ENCODE measurements at places on chromosomes 2 and 18.

- no peak for DNase-seq
Observed at GRCh38 chr18:3184275-3184963, 35.3 kb downstream of the MYOM1 start.

GRCh38 chr2:106095478-106096298 is 98.4 kb downstream of the UXS1 start:
- DNase-seq = no peak

- no peak for DNase-seq
Observed at GRCh38 chr2:16832910-16833309, 167.3 kb upstream of the CYRIA start.

DNA sequence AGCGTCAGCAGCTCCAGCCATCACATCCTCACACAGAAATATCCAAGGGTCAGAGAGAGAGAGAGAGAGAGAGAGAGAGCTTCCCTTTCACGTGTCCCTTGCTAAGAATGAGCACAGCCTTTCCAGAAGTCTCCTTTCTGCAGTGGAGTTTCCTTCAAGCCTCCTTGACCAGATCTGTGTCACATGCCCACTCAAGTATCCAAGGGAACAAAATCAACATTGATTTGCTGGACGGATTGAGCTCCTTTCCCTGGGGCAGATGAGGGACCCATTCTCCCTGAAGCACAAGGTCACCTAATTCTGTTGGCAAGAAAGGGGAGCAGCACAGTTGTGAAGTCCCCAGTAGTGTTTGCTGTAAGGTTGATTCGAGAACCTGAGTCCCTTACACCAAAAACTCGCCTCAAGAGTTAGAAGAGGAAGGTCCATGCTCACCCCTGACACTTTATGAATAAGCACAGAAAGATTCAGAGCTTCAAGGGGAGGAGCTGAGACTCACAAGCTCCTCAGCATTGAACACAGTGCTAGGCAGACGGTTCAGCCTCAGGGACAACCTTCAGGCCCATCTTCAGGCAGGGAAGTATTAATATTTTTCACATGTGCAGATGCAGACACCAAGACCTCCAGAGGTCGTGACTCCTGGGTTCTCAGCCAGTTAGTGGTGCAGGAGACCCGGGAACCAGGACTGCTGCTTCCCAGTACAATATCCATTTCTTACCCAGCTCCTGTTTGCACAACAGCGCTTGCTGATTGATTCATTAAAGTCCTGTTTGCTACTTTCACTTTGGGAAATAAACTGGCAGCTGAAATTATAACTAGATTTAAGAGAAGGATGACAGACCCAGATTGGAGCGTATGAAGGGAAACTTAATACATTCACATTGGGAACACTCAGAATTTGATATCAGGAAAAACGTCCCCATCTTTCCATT is 38.2 kb upstream of the MARCO start:
- no peak for DNase-seq

DNA sequence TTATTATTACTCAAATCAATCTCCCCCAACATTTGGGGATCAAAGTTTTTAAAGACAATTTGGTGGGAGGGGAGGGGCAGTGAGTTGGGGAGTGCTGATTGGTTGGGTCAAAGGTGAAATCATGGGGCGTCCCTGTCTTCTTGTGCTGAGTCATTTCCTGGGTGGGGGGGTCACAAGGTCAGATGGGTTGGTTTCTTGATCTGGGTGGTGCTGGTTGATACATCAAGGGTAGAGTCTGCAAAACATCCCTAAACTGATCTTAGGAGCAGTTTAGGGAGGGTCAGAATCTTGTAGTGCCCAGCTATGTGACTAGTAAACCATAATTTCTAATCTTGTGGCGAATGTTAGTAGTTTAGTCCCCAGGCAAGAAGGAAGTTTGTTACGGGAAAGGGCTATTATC is 67.4 kb downstream of the MOGAT1 start:
- DNase-seq = no peak

DNA sequence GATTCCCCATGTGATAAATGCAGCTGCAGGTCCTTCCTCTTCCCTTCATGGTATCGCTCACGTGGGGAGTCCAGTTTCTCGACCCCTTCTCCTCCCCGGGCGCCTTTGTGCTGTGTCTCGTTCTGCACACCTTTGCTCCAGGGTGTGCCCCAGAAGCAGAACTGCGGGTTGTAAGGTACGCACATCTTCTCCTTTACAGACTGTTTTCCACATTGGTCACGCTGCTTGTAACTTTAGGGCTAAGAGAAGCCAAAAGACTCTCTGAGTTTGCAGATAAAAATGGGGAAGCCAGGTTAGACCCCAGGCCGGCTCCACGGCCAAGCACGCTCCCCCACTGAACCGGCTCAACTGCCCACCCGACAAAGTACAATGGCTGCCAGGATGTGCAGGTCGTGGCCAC is 45.9 kb upstream of the TFCP2L1 start:
- DNase-seq = no peak

DNA sequence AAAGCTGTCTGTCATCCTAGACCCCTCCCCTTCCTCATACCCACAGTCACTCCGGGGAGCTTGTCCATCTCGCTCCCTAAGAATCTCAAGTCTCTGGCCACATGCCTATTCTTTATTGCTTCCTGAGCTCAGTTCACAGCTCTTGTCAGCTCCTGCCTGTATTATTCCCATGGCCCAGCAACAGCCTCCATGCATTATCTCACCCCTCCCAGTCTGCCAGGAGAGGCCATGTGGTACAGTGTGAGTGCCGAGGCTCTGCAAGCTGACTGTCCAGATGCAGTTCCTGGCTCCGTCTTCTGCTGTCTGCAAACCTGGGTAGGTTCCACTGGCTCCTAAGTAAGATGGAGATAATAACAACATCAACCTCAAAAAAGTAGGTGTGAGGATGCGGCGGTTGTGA is 79.7 kb downstream of the MRPS9 start:
- no peak for DNase-seq

GRCh38 chr2:98242003-98242402 is 104.3 kb upstream of the CNGA3 start:
- DNase-seq = no peak

DNA sequence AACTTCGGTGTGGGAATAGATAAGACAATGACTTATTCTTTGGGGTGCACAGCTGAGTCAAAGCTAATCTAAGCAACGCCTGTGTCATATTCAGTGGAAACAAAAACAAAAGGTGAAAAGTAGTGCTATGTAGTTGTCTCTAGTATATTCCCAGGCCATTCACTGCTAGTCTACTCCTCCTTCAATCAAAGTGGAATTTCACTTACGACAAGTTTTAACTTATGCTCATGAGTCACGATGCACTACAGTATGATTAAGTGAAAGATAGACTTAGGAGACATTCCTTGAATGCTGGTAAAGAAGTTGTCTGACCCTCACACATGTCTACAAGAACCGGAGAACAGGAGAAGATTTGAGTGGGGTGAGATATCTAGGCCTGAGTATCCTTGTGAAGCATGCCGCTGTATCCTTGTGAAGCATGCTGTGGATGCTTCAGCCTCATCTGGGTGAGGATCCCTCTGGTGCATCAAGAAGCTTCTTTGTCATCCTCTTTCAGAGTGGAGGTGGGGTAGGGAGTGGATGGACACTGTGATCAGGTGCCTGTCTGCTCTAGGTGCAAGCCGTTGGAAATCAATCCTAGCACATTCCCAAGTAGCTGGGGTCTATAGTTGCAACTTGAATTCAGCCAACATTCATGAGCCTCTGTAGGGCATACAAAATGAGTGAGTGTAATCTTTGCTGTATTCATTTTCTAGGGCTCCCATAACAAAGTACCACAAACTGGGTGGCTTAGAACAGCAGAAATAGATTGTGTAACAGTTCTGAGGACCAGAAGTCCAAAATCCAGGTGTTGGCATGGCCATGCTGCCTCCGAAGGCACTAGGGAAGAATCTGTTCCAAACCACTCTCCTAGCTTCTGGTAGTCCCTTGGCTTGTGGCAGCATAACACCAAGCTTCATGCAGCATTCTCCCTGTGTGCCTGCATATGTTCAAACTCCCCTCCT is 173.5 kb upstream of the FN1 start:
- DNase-seq = no peak

DNA sequence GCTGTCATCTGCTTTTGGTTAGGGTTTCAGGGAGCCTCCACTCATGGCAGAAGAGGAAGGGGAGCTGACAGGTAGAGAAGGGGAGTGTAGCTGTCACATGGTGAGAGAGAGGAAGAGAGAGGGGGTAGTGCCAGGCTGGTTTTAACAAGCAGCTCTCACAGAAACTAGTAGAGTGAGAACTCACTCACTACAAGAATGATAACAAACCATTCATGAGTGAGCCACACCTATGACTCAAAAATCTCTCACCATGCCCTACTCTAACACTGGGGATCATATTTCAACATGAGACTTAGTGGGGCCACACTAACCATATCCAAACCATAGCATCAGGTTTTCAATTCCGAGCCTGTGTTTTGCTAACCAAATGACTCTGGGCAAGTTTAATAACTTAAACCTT is 274.9 kb upstream of the VWC2L start:
- no peak for DNase-seq

DNA sequence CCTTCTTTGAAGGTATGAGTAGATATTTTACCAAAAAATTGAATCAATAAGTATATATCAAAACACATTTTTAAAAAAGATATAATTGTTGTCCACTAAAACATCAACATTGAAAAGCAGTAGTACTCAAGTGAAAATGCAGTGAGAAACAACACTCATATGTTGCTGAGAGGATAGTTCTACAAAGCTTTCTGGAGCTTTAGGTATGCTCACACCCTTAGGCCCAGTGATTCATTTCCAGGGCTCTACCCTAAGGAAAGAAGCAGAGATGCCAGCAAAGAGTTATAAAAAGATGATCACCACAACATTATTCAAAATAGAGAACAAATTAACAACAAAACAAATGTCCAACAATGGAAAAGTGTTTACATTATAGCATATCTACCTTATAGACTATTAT is 197.3 kb upstream of the CCDC150 start:
- no peak for DNase-seq

- no peak for DNase-seq
Observed at GRCh38 chr2:12369566-12369965, 347.2 kb upstream of the TRIB2 start.

- no peak for DNase-seq
Observed at GRCh38 chr2:1741851-1742250, 2.5 kb downstream of the PXDN start.

DNA sequence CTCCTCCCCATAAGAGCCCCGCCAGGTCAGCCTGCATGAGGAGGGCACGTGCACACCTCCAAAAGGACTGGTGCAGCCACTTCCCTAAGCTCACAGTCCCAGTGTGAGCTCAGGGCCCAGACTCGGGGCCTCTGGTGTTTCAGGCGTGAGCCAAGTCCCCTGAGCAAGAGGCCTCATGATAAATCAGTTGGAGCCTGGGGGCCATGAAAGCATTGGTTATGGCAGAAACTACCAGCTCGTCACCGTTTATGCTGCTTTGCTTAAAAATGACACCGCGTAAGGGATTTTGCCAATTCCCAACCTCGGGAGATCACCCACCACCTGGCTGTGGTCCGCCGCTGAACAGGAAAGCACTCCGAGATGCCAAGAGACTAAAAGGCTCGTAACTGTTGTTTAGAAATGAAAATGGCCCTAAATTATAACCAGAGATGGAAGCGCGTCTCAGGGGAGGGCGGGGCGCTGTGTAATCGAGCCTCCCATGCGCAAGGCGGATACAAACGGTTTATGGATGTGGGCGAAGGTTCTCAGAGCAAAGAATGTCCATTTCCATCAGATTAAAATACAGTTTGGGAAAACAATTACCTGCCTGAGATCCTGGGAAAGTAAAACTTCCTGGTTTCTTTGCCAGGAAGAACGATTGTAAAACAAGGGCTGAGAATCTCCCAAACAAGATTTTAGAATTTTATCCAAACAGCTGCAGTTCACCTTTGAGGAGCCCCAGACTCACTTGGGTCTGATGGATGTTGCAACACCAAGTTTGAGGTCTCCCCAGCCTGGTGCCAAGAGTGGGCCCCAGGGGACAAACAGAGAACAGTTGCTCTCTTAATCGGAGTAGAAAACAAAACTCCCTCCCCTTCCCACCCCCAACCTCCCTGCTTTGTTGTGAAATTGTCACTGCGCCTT is 141.4 kb downstream of the BCL2 start:
- DNase-seq = no peak

- DNase-seq = no peak
Observed at GRCh38 chr18:33757037-33757436, 179.0 kb downstream of the ASXL3 start.

DNA sequence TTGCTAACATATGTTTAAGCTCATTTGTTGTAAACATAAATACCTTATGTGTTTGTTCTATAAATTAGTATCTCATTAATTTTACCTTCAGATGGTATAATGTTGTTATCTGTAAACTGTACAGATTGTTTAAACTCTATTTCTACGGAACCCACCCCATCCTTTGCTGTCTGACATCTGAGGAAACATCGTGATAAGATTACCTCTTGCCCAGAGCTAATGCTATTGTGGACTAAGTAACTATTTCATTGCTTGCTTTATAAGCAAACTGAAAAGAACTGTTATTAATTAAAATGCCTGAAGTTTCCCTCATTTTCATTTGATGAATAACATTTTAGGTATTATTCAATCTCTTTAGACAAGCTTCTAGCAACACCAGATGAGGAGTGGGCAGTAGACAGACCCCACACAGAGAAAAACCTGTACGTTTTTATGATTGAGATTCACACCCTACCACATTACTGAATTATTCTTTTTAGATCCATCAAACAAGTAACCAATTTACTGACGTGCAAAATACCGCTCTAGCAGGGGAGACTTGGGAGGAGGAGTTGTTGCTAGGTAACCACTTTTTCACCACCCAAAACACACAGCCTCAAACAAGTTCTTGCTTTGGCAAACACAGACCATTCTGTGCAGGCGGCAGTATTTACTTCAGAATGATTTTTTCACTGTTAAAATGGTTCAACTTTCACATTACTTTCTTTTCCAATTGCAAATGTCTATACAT is 1.9 kb upstream of the SYT4 start:
- DNase-seq = no peak

DNA sequence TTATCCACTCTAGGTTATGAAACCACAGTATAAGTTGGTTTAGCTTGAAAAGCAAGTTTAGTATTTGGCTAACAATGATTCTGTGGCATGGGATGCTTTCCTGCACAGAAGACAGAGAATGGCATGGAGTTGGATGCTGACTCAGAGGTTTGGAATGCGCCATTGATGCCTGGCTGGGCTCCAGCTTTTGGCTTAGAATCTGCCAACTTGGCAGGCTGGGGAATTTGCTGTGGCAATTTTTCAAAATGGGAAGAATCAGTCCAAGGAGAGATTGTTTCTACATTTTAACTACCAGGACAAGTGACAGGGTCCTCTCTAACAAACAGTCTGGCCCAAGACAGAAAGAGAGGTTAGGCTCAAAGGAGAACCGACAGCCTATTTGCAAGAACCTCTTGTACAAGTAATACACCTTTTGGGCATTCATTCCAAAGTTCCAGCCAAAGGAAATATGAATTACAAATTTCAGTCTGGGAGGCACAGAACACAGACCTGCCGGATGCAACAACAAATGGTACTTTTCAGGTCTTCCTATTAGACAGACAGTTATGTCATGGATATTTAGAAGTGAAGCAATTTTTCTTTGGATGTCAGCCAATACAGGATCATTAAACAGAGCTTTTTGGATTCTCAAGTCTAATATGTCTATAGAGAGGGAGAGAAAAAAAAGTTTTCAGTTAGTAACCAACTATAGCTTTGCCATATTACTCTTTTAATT is 1027.7 kb downstream of the TMEM182 start:
- no peak for DNase-seq

- DNase-seq = no peak
Observed at GRCh38 chr2:237213315-237214022, 127.8 kb downstream of the COPS8 start.
